ENCODE measurements at places on chromosomes 4 and X.

GRCh38 chrX:148441387-148441786 lies 59.0 kb upstream of the AFF2 start:
- no peak for DNase-seq

DNA sequence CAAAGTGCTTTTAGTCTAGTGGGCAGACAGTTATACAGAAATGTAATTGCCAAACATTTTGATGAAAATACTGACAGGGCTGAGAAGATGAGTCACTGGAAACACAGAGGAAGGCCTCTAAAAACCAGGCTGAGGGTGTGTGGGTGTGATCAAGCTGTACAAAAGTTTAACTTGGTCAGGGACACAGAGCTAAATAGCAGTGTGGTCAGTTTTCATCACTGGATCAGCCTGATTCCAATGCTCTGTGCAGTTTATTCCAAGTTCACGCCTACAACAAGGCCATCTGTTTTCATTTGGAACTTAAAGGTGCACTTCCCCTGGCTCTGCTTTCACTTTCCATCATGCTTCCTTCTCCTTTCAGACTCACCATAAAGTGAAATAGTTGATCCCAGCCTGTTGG lies 10.6 kb downstream of the CENPVL3 start:
- peak; percentile 7 for DNase-seq

DNA sequence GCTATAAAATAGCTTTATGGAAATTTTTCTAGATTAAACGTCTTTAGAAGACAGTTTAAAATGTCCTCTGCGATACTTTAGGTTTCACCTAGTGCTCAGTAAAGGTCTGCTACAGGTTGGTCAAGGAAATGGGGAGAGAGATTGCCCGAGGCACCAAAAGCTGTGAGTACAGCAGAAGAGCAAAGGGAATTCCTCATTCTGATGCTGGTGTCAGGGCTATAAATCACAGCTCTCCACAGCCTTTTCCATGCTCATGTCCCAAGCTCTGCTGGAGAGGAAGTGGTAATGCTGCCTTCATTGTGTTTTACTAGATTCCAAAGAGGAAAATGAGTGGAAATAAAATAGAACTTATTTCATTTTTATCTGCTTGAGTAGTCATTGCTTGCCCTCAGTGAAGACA lies 2060.4 kb downstream of the ARAP2 start:
- DNase-seq, result no peak

DNA sequence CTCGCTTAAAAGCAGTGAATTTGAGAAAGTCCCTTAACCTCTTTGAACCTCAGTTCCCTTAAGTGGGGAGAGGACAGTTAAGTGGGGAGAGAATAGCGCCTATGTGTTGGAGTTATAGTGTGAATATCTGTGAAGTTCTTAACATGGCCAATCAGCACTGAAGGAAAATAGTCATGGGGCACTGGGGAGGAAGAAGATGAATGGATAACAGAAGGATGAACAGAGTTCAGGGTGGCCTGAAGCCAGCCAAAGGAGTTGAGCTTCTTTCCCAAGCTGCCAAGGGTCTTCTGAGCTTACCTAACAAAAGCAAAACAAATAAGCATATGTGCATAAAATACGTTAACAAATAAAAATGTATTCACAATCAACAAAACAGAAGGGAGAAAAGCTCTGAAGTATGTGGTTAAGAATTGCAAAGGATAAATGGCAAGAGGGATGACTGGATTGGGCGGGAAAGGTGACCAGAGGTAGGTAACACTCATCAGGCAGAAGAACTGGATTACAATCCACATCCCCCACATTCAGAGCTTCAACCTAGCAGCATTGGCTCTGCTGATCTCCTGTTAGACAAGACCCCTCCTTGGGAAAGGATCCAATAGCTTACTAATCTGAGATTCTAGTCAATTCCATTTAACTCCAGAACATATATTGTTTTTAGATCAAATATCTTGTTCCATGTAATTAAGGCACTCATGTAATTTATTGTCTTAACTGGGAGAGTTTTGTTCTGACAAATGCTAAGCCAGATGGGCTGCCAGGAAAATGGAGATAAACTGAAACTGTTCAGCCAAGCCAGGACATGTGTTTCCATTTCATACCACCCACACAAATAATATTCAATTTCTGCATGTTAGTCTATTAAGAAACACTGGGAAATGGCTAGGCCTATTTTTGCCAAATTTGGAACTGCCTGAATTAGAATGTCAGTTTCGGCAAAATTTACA lies 221.2 kb downstream of the LDB2 start:
- DNase-seq, result no peak

GRCh38 chrX:20527558-20528011 lies 260.9 kb upstream of the RPS6KA3 start:
- DNase-seq, result no peak

- DNase-seq, result no peak
Measured at GRCh38 chr4:2058264-2059045, 672 bp upstream of the NAT8L start.

- no peak for DNase-seq
Measured at GRCh38 chr4:5470318-5471198, 237.8 kb downstream of the EVC2 start.

GRCh38 chr4:183773790-183774189 lies 114.7 kb downstream of the TRAPPC11 start:
- DNase-seq, result no peak

- no peak for DNase-seq
Measured at GRCh38 chr4:15144249-15144966, 142.1 kb downstream of the CPEB2 start.

DNA sequence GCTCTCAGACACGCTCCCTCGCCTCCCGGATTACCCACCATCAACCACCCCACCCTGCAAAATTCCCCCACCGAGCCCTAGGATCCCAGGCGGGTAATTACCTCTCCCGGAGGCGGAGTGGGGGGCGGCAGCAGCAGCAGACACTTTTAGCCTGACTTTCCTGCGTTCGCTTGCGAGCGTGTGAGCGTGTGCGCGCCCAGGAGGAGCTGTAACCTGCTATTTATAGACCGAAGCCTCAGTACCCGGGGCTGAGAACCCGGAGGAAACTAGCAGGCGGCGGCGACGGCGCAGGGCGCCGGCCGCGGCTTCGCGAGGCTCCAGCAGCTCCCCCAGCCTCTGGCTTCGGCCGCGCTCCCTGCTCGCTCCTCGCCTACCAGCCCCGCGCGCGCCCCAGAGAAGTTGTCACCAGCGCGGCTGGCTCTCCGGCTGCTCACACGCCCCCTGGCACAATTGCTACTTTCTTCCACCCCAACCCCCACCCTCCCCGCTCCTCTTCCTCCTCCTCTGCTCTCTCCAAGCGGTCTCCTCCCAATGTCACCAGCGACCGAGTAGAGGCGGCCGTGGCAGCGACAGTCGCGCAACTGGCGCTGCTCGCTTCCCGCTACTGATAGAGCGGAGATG lies at the start of gene INPP4B:
Gene INPP4B (minus strand): TSS at position 194 of the 621 bp plus-strand sequence.
- no peak for DNase-seq

Measured in AG09309 (cell line).